Activated CD4-positive, CD25-positive, alpha-beta regulatory T cell treated with anti-CD3 and anti-CD28 coated beads, Interleukin-2, amount 50 U/mL, for 72 hours (primary cell): ENCODE measurements at places on chromosomes 7 and 10.
A peak's percentile ranks its signal among the peaks of the same experiment; 100 is the strongest.

GRCh38 chr7:93145354-93145753 lies 2.8 kb downstream of the SAMD9L start:
- DNase-seq, result no peak

GRCh38 chr7:136446751-136447150 lies 421.7 kb upstream of the CHRM2 start:
- DNase-seq, result no peak

DNA sequence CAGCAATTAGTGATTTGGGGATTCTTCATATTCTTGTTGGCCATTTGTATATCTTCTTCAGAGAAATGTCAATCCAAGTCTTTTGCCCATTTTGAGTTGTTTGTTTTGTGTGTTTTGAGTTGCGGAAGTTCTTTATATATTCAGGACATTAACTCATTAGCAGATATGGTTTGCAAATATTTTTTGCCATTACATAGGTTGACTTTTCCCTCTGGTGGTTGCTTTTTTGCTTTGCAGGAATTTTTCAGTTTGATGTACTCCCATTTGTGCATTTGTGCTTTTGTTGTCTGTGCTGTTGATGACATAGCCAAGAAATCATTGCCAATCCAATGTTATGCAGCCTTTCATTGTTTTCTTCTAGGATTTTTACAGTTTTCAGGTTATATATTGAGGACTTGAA lies 63.6 kb upstream of the DNAJC1 start:
- DNase-seq, result no peak

DNA sequence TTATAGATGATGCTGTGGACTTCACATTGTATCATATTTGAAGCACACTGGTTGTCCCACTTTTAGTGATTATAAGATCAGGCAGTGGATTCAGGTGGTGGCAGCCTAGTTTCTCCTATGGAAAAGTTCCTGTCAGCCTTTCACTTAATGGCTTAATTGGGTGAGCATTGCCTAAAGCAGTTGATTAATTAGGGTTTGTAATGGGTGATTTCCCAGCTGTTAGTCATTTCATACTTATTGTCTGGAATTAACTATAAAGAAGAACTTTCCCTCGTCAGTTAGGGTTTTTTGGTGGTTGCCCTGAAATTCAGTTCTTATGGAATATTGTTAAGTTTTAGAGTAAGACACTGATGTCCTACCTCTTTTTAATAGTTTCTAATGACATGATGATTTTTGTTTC lies 78.8 kb downstream of the SLC25A40 start:
- DNase-seq, result no peak

DNA sequence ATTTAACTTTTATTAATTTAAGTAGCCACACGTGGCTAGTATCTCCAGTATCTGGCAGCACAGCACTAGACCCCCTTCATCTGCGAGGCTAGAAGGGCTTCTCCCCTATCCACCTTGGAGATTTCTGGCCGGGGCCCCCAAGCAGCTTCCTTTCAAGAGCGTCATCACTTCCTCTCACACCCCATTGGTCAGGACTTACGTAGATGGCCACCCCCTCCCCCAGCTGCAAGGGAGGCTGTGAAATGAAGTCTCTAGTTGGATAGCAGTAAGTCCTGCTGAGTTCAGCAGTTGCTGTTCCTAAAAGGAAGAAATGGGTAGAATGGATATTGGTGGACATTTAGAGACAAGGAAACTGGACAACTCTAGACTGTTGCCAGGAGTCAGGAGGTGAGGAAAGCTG lies 33.8 kb upstream of the COMTD1 start:
- no peak for DNase-seq

- no peak for DNase-seq
Observed at GRCh38 chr7:87146740-87147386, 5.4 kb upstream of the DMTF1 start.

GRCh38 chr7:99379043-99379577 lies 4.6 kb downstream of the ARPC1B start:
- DNase-seq, result peak; percentile 44

DNA sequence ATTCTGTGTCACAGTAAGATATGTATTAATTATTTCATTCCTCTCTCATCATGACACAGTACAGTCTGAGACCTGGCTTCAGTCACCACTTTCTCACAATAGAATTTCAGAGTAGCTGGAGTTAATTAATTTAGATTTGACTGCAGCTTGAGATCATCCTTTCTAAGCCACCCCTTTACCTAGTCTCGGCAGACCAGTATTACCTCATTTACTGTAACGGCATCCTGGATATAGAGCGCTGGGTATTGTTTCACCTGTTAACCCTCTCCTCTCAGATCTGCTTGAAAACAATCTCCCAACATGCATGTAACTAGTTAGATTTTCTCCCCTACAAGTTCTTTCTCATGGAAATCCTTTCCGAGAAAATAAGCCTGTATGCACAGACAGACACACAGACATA lies 1057.5 kb downstream of the GATA3 start:
- DNase-seq, result no peak

- no peak for DNase-seq
Observed at GRCh38 chr7:18583305-18583704, 87.8 kb downstream of the HDAC9 start.

GRCh38 chr7:22256541-22257096 lies 100.3 kb downstream of the RAPGEF5 start:
- no peak for DNase-seq

DNA sequence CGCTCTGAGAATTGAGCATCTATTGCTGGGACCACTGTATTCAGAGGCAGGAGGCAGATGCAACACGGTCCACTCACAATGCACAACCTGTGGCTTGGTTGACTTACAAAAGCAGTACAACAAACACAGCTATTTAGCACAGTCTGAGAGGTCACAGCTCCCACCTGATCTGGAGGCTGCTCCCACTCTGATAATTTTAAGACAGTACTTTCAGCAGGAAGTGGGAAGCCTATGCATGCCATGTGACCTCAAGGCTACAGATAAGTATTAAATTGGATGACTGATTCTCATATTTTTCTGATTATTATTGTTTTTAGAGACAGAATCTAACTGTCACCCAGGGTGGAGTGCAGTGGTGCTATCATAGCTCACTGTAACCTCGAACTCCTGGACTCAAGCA lies 659.3 kb downstream of the PARD3 start:
- no peak for DNase-seq

DNA sequence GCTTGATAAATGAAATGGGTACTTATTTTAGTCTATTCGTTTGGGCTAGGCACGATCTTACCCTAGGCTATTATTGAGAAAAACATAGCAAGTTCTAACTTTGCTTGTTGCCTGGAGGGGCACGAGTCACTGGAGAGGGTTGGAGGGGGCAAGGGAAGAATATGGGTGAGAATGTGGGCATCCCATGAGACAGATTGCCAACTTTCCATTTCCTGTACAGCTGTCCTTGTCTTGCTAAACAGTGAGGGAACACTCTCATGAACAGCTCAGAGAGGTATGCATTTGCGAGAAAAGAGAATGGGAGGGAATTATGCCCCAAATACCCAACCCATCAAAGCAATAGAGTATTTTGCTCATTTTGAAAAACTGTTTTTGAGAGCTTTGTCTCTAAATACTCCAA lies 9.2 kb downstream of the CDHR3 start:
- no peak for DNase-seq

DNA sequence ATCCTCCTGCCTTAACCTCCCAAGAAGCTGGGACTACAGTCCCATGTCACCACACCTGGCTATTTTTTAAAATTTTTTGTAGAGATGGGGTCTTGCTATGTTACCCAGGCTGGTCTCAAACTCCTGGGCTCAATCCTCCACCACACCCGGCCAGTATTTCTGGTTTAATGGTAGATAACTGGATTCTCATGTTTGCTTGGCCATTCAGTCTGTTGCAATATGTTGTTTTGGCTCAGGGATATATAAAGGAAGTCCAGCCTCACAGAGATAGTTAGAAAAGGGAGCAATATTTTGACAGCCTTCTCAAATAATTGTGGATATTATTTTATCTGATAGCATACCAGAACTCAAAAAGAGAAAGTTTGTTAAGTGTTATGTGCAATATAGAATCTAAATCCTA lies 82.4 kb downstream of the BTAF1 start:
- DNase-seq, result no peak

GRCh38 chr7:85154282-85154937 lies 32.4 kb downstream of the SEMA3D start:
- no peak for DNase-seq
